ENCODE measurements at places on chromosomes 5 and 9.

- no peak for DNase-seq
Observed at GRCh38 chr5:148798786-148799185, 27.6 kb upstream of the ADRB2 start.

- DNase-seq: no peak
Observed at GRCh38 chr5:58358501-58359178, 101.2 kb downstream of the PLK2 start.

DNA sequence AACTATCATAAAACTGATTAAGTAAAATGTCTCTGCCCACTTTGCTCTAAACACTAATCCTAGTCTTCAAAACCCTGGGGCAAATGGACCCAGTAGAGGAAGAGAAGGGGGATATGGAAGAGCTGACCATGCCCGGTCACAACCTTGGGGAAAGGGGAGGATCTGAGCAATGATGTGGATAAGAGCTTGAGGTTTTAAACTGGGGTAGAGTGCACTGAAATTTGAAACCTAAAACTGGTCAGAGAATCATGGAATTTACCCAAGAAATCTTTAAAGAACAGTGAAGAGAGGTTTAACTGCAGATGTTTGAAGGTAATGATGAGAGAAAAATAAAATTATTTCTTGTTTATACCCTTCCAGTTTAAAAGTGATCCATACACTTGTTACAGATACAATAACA lies 110.8 kb downstream of the MRPS30 start:
- DNase-seq: no peak

DNA sequence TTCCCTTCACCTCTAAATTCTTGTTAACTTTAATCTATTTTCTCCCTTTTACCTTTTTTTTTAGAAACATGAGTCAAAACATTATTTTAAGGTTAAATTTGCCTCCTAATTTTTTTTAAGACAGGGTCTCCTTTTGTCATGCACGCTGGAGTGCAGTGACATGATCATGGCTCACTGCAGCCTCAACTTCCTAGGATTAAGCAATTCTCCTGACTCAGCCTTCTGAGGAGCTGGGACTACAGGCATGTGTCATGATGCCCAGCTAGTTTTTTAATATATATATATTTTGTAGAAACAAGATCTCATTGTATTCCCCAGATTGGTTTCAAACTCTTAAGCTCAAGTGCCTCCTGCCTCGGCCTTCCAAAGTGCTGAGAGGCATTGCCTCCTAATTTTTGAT lies 424.7 kb upstream of the FAM174A start:
- no peak for DNase-seq

DNA sequence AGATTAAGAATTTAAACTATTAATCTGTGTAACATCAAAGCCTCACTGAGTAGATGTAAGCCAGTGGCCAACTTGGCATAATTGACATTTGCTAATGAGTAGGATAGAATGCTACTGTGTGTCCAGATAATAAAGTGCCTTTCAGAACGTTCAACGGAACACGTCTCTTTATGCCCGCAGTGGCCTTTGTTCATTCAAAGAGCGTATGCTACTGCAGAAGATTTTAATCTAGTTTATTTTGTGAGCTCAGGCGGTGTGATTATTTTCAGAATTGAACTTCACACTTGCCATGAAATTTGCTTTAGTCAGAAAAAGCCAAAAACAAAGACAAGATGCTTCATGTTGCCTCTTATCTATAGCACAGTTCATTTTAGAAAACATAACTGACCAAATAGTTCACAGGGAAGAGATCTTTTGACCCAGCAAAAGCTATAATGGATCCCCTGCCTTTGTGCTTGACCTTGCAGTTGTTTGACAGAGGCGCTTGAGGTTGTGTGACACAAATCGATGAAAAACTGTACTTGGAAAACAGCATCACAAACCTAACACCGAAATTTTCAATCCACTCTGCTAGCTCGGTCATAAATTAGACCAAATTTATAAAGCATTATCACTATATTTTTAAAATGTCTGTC lies 530.9 kb upstream of the TYRP1 start:
- DNase-seq: no peak
